ENCODE measurements at places on chromosomes 12 and 14.

- DNase-seq, result no peak
Measured at GRCh38 chr12:51270067-51270950, at the start of gene SMAGP. Gene SMAGP (minus strand): TSS chr12:51270415. CDS start chr12:51269278, 1,137 bp downstream.

DNA sequence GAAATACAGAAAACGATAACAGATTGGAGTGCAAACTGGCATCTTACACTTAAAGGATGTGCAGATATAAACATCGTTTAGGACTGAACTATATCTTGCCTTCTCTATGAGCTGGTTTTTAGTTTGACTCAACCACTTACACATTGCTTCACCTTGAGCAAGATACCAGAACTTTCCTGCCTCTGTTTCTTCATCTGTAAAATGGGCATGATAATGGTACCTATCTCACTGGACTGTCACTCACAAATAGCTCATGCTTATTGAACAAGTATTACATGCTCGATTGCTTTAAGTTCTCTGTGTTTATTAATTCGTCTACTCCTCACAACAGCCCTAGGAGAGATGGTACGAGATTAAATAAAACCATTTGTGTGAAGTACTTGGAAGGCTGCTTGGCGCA is 7.7 kb downstream of the FZD10 start:
- DNase-seq, result no peak

DNA sequence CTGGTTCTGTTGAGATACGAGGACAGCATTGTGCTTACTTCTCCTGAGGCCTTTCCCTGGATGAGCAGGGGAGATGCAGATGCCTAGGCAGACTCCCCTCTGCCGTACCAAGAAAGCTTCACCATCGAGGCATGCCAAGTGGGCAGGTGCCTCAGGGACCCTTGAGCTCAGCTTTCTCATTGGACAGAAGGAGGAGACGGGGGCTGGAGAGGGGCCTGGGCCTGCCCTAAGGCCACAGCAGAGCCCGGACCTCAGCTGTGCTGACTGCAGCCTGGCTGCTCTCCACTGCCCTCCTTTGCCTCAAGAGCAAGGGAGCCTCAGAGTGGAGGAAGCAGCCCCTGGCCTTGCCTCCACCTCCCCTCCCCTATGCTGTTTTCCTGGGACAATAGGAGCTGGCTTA is 23.4 kb downstream of the SERPINA1 start:
- no peak for DNase-seq

GRCh38 chr12:57477710-57478681 is 1.7 kb downstream of the ARHGAP9 start:
- DNase-seq, result no peak

- no peak for DNase-seq
Measured at GRCh38 chr12:122825773-122826724, 9.2 kb upstream of the HIP1R start.

- DNase-seq, result no peak
Measured at GRCh38 chr14:96852823-96853422, 55.7 kb downstream of the VRK1 start.

GRCh38 chr14:59474172-59474571 is 9.0 kb upstream of the GPR135 start:
- DNase-seq, result no peak

GRCh38 chr12:90706036-90706435 is 248.9 kb downstream of the CCER1 start:
- no peak for DNase-seq

GRCh38 chr14:39755269-39755878 is 323.1 kb upstream of the FBXO33 start:
- DNase-seq, result no peak

DNA sequence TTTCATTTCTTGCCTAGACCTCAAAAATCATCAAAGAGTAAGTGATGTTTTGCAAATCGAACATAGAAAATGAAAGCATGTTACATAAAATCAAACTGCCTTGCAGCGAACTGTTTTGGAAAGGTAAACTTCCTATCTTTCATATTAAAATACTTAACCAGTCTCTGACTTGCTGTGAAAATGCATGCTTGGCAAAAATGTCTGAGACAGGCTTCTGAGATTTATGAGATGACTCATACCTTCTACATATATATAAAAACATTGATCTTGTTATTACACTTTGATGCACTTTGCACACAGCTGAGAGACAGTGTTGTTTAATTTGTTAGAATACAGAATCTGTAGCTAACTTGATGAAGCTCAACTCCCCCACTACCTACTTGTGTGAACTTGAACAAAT is 179.1 kb downstream of the KITLG start:
- DNase-seq, result no peak

DNA sequence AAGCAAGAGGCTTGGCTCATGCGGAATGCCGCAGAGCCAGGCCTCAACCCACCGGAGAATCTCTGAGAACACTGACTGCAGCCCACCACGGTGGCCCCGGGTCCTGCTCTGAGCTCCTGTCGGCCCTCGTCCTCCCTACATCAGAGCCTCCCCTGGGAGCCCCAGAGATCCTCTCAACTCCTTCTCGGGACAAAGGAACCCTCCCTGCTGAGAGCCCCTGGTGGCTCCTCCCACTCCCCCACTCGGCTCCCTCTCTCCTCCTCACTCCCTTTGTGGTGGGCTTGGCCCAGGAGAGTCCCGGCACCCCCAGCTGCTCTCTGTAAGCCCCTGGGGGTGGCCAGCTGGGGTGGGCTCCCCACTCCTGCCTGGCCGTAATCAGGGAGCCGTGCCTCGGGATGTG is 11.1 kb upstream of the INF2 start:
- DNase-seq, result no peak

DNA sequence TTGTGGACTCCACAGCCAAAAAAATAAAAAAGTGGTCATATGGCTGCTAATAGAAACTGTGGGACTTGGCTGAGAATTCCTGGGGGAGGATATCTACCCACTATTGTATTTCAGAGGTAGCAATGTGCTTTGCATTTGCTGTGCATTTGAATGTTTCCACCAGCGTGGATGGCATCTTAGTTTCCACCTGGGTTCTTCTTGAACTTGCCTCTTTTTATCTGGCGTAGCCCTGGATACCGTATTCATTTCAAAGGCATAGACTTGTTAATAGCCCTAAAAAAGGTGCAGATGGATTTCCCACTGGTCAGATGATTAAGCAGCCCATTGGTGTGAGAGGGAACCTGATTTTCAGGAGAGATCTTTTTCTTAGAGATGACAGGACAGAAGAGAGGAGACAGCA is 1.9 kb upstream of the MYF5 start:
- DNase-seq, result no peak

- DNase-seq, result no peak
Measured at GRCh38 chr12:2265461-2266167, 212.8 kb downstream of the CACNA1C start.

DNA sequence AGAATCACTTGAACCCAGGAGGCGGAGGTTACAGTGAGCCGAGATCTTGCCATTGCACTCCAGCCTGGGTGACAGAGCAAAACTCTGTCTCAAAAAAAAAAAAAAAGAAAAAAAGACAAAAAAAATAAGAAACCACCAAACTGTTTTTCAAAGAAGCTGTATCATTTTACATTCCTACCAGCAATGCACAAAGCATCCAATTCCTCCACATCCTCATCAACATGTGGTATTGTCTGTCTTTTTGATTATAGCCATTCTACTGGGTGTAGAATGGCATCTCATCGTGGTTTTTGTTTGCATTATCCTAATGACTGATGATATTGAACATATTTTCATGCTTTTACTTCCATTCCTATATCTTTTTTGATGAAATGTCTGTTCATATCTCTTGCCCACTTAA is 36.2 kb upstream of the GNG2 start:
- no peak for DNase-seq

GRCh38 chr12:129215556-129215955 is 362.3 kb downstream of the GLT1D1 start:
- DNase-seq, result no peak

- no peak for DNase-seq
Measured at GRCh38 chr12:87779016-87779415, 250.2 kb downstream of the C12orf50 start.

DNA sequence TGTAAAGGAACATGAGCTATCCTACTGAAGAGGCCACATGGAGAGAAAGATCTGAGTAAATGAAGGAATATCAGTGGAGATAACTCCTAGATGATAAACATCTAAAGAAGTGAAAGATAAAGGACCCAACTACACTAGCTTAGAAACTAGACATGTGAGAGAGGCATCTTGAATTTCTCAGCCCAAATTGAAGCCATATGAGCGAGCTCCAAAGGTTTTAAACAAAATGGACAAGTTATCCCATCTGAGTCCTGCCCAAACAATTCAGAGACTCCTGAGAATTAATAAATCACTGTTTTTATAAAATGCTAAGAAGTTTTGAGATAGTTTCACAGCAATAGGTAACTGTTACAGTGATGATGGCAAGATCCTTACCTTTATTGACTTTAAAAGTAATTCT is 438.9 kb downstream of the NAV3 start:
- no peak for DNase-seq

DNA sequence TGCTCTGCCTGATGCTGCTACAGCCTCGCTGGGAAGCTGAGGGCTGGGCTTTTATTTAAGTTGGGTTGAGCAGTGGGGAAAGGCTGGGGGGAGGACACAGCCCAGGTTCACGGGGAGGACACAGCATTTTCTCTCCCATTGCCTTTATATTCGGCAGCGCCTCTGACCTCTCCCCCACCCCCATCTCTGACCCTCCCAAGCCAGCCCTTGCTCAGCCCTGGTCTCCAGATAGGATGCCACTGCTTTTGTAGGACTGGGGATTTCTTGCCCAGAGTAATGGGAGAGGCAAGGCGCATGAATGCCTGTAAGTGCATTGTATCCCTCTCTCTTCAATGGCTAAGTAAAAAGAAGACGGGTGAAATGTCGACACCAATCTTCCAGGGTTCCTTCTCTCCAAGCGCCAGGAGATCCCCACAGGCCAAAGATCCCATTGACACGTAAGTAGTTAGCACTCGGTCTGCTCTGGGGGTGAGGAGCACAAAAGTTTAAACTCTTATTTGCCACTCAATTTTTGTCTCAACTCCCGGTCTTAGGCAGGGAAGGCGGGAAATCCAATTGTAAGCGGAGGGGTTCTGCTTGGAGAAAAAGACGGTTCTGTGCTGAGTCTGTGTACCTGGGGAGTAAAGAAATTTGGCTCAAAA is 4.6 kb downstream of the HOXC4 start:
- DNase-seq, result no peak

- DNase-seq, result no peak
Measured at GRCh38 chr14:36214476-36215216, 38.1 kb upstream of the PTCSC3 start.

DNA sequence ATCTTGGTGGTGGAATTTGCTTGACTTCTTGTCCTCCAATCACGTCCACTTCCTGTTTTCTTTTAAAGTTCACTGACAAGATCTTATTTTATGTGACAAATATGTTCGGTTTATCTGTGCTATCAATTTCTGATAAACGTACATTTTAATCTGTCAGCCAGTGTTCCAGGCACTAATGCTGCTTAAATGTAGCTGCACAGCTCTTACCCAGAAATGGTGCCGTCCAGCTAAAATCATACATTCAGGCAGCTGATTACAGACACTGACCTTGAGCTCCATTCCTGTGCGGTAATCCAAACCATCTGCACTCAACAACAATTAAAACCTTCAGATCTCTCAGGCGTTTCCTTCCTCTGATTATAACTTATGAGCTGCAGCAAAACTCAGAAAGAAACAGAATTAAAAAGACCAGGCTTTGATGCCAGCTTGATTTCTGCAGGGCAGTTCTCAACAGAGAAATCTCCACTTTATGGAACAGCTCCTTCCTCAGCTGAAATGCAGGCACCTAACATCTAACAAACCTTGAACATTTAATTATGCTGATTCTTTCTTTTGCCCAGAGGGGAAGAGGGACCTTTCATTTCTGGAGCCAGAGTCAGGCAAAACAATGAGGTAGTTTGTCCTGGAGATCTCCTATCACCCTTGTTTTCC is 26.4 kb upstream of the RASSF3 start:
- DNase-seq, result no peak

GRCh38 chr14:42110167-42110566 is 503.5 kb downstream of the LRFN5 start:
- no peak for DNase-seq

DNA sequence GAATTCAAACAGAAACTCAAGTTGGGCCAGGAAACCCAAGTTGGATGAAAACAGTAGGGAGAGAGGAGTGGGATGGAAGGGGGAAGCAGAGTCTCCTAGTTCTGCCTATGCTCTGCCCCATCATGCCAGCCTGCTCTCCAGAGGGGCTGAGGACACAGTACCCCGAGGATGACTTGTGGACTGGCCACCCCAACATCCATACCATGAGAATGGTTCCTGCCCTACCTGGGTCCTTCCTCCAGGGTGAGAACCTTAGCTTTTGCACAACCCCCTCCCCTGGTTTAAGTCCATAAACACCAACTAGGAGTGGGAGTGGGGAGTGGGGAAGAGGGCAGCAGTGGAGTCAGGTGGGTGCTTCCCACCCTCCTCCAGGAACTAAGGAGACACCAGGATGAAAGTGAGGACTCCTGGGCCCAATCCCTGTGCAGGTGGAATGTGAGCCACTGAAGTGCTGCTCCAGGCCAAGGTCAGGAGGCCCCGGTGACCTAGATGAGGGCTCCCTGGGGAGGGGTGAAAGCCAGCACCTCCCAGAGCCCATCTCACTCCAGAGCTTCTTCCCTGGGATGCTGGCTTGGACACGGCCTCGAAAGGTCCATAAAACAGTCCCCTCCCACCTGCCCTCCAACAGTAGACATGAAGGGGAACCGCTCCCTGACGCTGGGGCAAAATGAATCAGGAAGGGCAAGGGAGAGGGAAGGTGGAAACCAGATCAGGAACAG is 6.6 kb downstream of the ZNF385A start:
- no peak for DNase-seq

- no peak for DNase-seq
Measured at GRCh38 chr14:57875296-57875695, 9.4 kb upstream of the SLC35F4 start.

GRCh38 chr12:46219877-46220655 is 48.8 kb downstream of the SLC38A1 start:
- DNase-seq, result no peak

GRCh38 chr12:48029491-48030172 is 25.4 kb upstream of the COL2A1 start:
- DNase-seq, result no peak

DNA sequence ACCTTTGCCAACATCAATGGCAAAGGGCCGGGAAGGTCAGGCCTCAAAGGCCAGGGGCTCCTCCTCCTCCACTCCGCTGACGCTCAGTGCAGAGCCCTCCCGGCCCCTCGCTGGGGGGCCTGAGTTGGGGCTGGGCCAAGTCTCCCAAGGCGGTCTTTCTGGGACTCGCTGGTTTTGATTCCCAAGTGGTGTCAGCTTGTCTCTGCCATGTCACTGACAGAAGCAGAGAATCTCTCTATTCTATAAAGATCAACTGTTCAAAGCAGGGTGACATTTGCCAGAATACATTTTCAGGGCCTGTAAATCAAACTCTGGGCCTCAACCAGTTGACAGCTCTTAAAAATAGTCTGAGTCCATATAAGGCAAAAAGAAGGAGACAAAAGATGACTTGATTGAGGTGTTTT is 75.9 kb downstream of the CCDC88C start:
- no peak for DNase-seq

- no peak for DNase-seq
Measured at GRCh38 chr14:64278458-64278857, 15.7 kb downstream of the ESR2 start.

DNA sequence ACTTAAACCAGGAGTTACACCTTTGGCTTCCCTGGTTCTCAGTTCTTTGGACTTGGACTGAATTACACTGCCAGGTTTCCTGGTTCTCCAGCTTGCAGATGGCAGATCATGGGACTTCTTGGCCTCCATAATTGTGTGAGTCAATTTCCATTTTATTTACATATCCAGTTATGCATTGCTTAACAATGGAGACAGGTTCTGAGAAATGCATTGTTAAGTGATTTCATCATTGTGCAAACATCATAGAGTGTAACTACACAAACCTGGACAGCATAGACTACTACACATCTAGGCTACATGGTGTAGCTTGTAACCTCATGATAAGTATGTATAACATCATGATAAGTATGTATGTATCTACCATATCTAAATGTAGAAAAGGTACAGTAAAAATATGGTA is 276.1 kb upstream of the BTG1 start:
- DNase-seq, result no peak

Measured in amygdala (tissue), 56 donors.